ENCODE measurements at places on chromosomes 2 and 18.

DNA sequence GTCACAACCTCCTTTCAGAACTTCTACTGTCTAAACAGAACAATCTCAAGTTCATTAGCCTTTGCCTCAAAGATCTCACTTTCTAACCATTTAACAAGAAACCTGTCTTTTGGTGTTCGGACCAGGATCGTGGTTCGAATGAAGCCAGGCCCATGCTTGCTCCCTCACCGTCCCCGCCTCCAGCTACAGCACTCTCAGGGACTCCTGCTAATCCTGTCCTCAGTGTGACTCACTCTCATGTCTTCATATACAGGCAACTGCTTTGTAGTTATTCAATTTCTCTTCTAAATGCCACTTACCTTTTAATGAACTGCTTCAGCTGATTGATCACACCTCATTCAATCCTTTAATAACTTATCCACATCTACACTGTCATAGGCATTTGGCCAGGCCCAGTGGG lies 15.8 kb downstream of the SERTAD2 start:
- DNase-seq: no peak

GRCh38 chr2:122737429-122738077 lies 982.1 kb downstream of the TSN start:
- DNase-seq: no peak

GRCh38 chr2:147649998-147650397 lies 194.8 kb upstream of the ACVR2A start:
- no peak for DNase-seq

- DNase-seq: no peak
These were observed 21.3 kb downstream of the MRPL19 start for GRCh38 chr2:75667884-75668283.

DNA sequence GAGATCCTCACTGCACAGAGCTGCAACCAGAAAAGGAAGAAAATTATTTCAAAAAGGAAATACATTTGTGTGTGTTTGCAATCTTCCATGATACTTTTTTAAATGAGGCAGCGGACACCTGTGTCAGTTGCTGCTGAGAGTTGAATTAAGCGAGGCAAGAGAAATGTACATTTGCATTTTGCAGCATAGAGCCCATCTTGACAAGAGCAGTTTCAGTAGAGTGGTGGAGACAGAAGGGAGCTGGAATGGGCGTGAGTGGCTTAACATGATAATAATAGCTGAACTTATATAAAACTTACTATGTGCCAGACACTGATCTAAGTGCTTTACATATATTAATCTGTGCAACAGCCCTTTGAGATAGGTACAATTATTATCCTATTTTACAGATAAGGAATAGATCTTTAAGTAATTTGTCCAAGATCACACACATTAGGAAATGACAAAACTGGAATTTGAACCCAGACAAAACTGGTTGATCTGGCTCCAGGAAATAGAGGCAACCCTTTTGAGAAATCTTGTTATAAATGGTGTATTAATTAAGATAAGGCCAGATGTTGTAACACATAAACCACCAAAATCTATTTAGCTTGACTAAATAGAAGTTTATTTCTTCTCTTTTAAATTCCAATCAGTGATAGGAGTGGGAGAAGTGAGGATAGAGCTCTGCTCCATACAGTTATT lies 68.7 kb downstream of the SDC1 start:
- no peak for DNase-seq

- no peak for DNase-seq
These were observed 16.2 kb upstream of the APOB start for GRCh38 chr2:21059885-21060610.

DNA sequence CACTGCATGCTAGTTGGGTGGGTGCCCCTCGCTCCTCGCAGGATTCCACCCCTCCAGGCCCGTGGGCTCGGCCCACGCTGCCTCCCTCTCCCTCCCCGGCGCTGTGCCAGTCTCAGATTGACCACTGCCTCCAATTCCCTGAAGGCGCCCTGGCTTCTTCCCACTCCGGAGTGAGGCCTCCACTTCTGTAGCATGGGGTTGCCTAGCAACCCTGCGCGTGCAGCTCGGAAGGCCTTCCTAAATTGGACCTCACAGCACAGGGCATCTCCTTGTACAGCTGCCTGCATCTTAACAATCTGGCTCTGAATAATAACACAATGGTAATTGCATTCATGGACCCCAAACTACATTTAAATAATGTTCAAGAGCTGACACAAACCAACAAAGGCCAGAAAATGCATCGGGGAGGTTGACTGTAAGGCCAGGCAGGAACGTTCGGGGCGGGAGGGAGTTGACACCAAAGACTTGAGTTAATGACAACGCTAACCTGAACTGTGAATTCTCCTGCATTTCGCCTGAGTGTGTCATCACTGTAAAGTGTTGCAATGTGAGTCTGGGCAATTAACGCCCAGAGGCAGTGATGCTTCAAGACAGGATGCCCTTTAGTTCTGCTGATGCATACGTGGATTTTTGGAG lies 222.9 kb downstream of the ZBTB7C start:
- DNase-seq: no peak

DNA sequence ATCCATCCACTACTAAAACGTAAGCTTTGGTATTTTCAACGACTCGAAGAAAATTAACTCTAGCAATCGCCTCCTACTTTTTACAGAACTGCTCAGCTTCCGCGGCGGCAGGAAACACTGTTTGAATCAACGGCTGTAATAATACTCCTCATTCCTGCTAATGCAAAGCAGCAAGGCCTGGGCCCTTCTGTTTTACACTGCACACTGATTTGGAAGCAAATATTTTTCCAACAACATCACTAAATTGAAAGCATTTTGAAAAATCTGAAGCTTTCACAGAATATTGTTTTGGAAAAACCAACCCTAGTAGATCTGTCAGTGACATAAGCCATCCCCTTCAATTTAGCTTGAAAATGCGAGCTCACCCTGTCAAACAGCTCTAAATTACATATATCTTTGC lies 261.2 kb downstream of the TXNL1 start:
- no peak for DNase-seq

Measured in right atrium auricular region (tissue), 2 donors.